Activated CD4-positive, alpha-beta T cell treated with anti-CD3 and anti-CD28 coated beads, Interleukin-2, amount 50 U/mL, for 1 hour (primary cell): ENCODE measurements at places on chromosomes 2 and 18.

DNA sequence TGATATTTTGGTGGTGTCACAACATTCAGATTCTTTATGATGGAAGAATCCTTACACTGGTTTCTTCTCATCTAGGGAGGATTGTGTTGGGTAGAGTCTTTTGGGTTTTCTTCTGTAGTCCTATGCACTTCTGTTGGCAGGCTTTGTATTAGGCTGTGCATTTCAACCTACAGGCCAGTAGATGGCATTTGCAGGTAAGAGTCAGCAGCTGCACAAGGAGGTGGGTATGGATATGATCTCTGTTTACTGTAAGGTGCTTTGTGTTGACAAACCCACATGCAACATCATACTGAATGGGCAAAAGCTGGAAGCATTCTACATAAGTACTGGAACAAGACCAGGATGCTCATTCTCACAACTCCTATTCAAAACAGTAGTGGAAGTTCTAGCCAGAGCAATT lies 656.8 kb downstream of the METTL4 start:
- no peak for DNase-seq

DNA sequence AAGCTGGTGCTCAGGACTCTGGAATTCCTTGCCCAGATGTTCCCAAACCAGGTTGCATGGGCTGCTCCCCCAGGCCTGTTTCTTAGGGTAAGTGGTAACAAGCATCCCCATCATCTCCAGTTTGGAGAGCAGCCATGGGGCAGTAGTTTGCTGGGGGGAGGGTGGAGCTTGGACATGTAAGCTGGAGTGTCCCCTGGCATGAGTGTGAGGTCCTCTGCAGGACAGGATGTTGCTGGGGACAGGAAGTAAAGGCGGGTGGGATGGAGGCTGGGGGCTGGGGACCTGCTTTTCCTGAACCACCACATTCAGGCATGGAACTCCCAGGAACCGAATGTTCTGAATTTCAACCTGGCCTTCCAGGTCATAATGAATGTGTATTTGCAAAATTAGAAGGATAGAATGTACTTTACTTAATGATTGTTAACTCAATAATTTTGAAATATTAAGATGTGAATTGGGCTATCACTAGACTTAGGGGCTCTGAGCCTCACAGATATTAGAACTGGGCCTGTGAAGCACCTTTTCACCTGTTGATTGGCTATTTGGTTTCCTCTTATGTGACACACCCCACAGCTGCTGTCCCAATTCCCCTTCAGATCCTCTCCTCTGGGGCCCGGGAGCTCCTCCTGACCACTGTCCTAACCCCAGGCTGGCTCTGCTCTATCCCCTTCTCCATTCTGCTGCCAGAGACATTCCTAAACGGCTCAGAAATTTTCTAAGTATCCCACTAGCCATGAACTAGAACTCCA lies 66.4 kb upstream of the EPAS1 start:
- DNase-seq, result no peak

DNA sequence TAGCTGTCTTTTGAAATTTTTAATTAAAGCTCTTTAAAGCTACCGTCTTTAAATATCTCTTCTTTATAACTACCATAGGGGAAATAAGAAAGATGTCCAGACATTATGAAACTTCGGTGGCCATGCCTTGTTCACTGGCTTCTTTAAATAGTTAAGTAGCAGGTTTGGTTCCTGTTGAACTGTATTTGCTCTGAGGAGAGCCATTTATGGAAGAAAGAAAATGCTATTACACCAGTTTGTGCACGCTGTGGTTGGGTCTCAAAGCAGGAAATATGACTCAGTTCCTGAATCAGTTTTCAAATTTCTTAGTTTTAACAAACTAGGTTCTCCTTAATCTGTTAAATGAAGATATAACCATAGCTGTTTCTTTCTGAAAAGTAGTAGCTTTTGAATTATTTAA lies 12.2 kb downstream of the ARPC2 start:
- DNase-seq, result peak; percentile 29

DNA sequence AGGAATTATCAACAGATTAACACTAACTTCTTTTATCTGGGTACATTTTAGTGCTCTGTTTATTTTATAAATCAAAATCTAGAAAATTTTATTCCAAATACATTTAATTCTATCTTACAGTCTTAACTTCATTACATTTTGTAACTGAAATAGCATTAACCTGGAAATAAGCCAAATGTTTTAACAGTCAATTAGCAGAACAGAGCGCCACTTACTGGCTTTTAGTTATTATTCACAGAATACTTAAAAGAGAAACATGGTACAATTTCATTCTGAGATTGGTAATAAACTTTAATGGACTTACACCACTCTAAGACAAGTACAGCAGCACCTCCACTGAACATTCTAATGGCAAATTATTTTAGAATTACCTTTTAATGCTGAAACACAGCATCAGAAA lies 38.6 kb downstream of the SS18 start:
- DNase-seq, result no peak
